Suppressor macrophage treated with lipopolysaccharide for 1 hour (primary cell): ENCODE measurements at places on chromosomes 5 and 9.

GRCh38 chr5:173451651-173452050 is 123.4 kb upstream of the STC2 start:
- no peak for DNase-seq

GRCh38 chr9:17875886-17876285 is 297.0 kb downstream of the SH3GL2 start:
- no peak for DNase-seq

- peak; percentile 76 for DNase-seq
Measured at GRCh38 chr5:76408104-76408654, 5.1 kb downstream of the IQGAP2 start.

DNA sequence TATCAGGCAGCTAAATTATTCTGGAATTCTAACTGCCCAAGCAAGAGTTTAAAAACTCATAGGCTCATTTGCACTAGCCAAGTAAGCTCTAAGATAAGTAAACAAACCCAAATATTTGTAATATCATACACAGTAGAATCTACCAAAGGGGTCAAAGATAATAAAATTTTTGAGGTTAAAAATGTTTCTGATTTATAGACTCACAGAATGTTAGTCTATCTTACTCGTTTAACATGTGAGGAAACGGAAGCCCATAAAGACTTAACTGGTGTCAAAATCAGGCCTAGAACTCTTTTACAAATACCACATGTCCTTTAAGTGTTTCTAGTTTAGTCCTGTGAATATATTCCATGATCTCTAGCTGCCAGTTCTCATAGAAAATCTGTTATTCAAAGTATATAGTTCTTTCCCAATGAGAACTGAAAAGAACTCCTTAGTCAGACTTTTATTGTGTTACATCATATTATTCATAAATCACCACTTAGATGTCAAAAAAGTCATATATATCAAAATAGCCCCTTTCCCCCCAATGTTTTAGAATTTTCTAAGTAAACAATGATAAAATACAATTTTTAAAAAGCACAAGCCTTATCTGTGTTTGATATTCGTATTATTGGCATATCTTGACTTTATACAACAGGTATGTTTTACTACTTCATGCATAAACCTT is 13.9 kb downstream of the RAB14 start:
- DNase-seq: no peak

GRCh38 chr9:93677048-93677571 is 100.7 kb downstream of the PHF2 start:
- no peak for DNase-seq
